ENCODE measurements at places on chromosomes 3 and 15. TPM values are rescaled to one million over a fixed set of nuclear protein-coding genes. Genes with fewer than 3 reads are reported as not detected.

The ADAMTS7 gene
- total RNA-seq, result not detected

The SV2B gene
- 0.26 TPM for total RNA-seq

The SLC9A9 gene
- total RNA-seq, result 11.3 TPM

The GREM1 gene
- not detected for total RNA-seq
